Activated CD4-positive, alpha-beta T cell treated with anti-CD3 and anti-CD28 coated beads, Interleukin-2, Interleukin-6, amounts not matched to agents 100 ng/mL and 50 ng/mL, durations not matched to agents 16 hours and 8 hours (primary cell): ENCODE measurements at places on chromosomes 4 and X.

GRCh38 chr4:2080429-2081300 lies 21.5 kb downstream of the NAT8L start:
- DNase-seq, result no peak

DNA sequence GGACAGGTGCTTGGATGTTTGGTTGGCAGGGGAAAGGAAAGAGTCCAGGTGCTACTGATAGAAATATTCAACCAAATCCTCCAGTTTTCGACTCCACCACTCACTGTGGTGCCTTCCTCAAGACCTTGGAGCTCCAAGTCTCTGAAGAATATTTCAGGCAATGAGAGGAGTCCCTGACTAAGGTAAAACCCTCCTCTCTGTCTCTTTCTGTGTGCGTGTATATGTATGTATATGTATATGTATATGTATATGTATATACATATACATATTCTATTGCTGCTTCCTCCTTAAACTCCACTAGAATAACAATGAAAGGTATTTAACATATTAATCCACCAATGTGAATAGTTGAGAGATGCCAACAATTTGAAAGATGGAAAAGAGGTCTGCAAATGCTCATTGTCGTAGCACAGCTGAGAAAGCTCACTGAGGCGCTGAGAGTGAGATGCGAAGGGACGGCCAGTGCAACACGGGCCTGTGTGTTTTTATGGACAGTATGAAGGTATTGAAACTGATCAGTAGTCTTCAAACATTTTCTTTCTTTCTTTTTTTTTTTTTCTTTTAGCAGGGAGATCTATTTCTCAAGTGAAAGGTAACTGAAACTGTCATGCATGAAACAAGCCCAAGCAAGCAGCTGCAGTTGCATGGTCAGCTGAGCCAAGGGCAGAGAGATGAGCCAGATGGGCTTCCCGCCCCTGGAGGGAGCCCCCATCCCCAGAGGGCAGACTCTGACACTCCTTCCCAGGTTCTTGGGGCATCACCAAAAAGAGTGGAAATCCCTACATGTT lies 41.1 kb upstream of the HS3ST1 start:
- DNase-seq, result no peak

DNA sequence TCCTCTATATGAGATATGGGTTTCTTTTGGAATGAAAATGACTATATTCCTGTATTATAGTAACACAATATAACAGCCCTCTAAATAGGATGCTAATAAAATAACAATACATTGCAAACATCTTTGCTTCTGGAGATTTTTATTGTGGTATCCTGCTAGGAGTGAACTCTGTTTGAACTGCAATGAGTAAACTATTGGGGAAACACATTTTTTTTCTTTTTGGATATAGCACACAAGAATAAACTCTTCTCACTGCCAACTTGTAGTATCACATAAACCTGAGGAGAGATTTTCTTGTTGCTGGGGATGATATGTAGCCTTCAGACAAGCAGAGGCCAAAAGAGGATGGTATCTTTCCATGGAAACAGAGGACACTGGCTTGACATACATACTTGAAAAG lies 238.2 kb downstream of the C4orf33 start:
- DNase-seq, result no peak

DNA sequence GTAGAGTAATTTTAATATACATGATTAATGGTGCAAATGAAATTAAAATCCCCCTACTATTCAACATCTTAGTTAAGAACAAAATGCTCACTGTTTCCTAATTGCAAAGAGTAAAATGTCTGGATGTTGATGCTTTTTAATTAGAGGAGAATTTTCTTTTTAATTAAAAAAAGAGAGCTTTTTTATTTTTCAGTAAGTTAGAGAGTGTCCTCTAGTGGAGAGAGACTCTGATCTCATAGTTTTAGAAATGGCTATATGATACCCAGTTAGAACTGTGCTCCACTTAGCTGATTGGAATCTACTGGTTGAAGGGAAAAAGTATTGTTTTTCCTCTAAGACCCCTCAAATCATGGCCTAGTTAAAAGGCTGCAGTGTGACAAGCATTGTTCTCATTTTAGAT lies 312.0 kb upstream of the MAGEB2 start:
- DNase-seq, result no peak

DNA sequence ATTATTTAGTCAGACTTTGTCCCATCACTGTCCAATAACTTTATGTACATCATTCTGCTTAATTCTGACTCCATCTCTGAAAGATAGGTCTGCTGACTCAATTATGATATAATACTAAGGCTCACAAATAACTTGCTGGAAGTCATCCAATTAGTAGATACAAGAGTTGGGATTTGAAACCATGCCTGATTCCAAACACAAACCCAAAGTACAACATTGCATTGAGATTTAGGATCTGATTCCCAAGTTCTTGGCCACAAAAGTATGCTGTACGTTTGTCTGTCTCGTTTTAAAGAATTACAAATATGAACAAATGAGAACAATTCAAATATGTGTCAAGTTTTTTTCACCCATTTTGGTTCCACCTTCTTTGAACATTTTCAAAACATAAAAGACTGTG lies 108.8 kb downstream of the AMELX start:
- no peak for DNase-seq

GRCh38 chrX:72306851-72307645 lies 1.3 kb upstream of the CITED1 start:
- DNase-seq, result peak; percentile 26

- DNase-seq, result no peak
Observed at GRCh38 chr4:37812713-37813112, 13.8 kb upstream of the PGM2 start.

DNA sequence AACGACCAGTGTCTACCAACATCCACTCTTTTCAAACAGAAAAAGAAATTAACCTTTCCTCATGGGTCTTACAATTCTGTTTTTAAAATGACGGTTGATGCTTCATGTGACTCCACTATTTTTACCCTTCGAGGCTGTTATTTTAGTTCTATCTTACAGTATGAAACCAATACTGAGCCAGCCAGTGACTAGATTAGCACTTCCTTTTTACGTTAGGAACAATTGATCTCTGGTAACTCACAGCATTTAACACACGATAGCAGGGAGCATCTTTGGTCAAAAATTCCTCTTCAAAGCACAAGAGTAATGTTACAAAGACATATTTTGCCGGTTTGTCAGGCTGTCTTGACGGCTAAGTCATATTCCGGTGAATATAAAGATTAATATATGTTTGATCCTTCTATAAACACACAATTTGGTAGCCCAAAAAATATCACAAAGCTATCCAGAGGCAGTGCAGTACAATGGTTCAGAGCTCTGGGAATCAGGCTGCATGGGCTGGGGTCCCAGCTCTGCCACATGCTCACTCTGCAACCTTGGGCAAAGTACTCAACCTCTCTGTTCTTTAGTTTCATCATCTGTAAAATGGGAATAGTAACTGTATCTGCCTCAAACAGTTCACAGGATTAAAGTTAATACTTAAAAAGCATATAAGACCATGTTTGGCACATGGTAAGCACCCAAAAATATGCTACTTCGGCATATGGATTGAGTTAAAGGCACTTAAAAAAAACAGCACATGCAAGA lies 62.9 kb upstream of the TXK start:
- no peak for DNase-seq

- peak; percentile 2 for DNase-seq
Observed at GRCh38 chr4:64001229-64001898, 407.9 kb downstream of the TECRL start.

- no peak for DNase-seq
Observed at GRCh38 chr4:155745984-155746383, 12.8 kb upstream of the GUCY1B1 start.

- no peak for DNase-seq
Observed at GRCh38 chrX:253451-254297, 27.5 kb upstream of the PLCXD1 start.

GRCh38 chrX:134525086-134525792 lies 65.3 kb downstream of the HPRT1 start:
- DNase-seq, result no peak

GRCh38 chrX:110741213-110741796 lies 54.3 kb downstream of the CHRDL1 start:
- DNase-seq, result no peak

- DNase-seq, result no peak
Observed at GRCh38 chrX:28888416-28888815, 301.2 kb downstream of the IL1RAPL1 start.

GRCh38 chr4:139975830-139976272 lies 178.1 kb downstream of the MAML3 start:
- no peak for DNase-seq

DNA sequence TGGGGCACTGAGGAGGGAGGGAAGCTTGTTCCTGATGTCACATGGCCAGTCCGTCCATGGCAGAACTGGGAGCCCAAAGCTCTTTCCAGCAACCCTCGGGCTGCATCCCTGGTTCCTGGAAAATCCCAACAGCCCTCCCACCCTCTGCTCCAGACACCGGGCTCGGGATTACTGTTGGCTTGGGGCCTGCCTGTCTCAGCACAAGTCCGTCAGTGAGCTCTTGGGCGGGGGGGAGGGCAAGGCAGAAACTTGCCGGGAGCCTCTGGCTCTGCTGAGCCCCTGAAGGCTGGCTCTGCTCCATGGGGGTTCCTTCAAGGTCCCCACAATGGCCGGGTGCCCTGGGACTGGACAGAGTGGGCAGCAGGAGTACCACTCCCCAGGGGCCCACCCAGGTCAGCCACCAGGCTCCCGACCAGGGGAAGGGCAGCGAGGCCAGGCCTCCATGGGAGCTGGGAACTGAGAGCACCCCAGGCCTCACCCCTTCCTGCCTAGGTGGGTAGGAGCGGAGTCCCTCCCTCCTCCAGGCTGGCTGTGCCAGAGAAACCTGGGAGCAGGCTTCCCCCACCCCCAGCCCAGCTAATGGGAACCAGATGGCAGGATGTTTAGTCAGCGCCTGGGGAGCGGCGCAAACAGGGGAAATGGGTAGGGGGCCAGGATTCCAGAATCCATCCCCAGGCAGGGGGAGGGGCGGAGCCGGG lies 6.4 kb upstream of the HAUS7 start:
- DNase-seq, result no peak

GRCh38 chrX:110430293-110431076 lies 71.8 kb downstream of the RTL9 start:
- no peak for DNase-seq

DNA sequence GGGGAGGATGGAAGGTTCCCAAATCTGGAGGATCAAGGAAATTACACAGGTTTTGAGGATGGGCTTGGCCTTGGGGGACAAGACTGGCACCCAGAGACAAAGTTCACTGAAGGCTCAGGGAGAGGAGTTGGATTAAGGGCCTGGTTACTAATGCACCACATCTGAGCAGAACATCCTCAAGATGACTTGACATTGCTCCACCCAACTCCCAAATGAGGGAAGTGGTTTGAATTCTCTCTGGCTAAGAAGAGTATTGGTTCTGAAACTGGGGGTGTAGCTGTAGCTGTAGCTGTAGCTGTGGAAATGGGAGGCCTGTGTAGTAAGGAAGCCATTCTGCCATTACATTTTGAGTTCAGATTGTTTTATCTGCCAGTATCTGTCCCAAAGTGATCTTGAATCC lies 129.4 kb downstream of the RASL11B start:
- no peak for DNase-seq

DNA sequence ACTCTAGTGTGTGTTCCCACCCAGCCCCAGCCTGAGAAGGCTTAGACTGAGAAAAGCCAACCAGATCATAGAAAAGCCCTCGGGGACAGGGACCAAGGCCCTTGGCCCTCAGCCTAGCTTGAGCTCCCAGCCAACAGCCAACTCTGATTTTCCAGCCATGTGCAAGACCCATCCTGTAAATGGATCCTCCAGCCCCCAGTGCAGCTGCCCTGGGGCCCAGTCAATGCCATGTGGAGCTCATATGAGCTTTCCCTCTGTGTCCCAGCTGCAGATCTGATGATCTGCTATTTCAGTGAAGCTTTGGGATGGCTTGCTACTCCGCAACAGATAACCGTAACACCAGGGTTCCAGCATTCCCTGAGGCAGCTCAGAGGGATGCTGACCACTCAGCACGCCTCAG lies 40.5 kb upstream of the CDKN2AIP start:
- DNase-seq, result no peak

DNA sequence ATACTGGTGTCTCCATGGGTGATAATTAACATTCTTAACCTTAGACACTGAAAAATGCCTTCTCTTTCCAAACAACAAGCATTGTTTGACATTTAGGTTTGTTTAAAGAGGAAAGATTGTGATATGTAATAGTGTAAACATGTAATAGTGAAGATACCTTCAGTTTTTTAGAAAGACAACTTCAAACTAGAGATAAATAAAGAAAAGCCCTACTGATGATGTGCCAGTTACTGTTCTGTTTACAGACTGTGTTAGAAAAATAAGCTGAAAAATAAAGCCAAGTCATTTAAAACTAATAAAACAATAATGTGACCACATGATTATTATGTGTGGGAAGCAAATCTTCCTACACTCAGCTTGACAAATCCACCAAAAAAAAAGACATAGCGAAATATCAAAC lies 2035.3 kb upstream of the TENM3 start:
- DNase-seq, result no peak

- no peak for DNase-seq
Observed at GRCh38 chrX:97011540-97011939, 127.8 kb downstream of the RPA4 start.

GRCh38 chr4:71186566-71187403 lies 152.0 kb upstream of the SLC4A4 start:
- peak; percentile 9 for DNase-seq
